Fibroblast of skin of abdomen (primary cell): ENCODE measurements at places on chromosomes 6 and 20.
A peak's percentile ranks its signal among the peaks of the same experiment; 100 is the strongest.

GRCh38 chr20:53708129-53708968 is 114.7 kb upstream of the ZNF217 start:
- DNase-seq: peak; percentile 78

- DNase-seq: peak; percentile 3
Measured at GRCh38 chr6:52454556-52454955, 34.4 kb downstream of the EFHC1 start.

DNA sequence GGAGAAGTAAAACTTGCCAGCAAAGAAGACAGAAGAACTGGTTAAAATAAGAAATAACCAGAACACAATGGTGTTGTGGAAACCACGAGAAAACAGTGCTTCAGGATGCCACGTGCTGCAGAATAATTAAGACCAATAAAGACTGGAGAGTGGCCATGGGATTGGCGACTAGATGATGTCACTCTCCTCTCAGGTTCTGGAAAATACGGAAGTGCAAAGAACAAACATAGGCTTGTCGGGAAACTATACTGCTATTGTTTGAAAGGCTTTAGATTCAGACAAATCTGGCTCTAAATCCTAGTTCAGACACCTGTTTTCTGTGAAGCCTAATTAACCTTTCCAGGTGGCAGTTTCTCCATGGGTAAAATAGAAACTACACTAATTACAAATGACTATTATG is 138.4 kb upstream of the STXBP5 start:
- no peak for DNase-seq

DNA sequence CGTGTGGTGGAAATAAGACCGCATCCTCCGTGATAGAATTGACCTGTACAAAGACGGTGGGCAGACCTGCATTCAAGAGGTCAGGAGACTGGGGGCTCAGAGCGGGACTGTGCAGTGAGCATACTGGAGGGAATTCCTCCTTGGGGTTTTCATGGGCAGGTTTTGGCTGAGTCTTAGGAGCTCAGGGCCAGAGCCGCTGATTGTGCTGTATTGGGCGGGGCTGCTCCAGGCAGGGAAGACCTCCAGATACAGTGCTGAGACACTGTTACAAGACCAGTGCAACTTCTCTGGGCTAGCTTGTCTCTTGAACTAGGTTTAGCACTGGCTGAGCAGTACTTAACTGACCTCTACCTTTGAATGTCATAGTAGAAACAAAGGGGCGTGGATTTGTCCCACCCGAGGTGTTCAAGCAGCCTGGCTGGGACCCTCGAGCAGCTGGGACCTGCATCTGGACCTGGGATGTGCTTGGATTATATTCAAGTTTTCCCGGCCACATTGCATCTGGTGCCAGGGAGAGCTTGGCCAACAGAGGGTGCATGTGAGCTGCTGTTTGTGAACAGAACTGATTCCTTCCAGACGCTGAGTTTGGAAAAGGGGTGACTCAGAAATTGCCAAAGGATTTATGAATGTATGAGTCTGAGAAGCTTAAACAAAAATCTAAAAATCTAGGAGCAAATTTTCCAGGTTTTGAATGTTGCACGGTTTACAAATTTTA is 33.4 kb upstream of the SLC22A1 start:
- DNase-seq: peak; percentile 90

GRCh38 chr20:10790013-10790412 is 116.2 kb upstream of the JAG1 start:
- no peak for DNase-seq

GRCh38 chr6:66578362-66578761 is 871.3 kb upstream of the EYS start:
- no peak for DNase-seq

GRCh38 chr6:169780571-169781091 is 29.2 kb downstream of the ERMARD start:
- DNase-seq: peak; percentile 9

DNA sequence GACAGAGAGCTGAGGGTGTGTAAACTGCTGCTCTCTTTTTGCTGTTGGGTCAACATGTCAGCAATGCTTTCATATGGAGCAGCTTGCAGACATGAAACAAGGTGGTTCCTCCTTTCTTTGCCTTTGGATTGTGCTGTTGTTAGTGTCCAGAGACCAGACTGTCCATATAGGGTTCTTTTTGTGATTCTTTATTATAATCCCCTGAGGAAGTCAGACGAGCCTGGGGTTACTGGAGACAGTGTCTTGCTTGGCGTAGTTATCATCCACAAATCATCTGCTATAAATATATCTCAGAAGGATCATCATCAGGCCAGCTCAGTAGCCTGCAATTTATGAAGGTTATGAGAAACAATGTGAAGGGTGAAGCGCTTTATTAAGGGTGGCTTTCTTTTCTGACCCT is 2.3 kb upstream of the ADGRB3 start:
- DNase-seq: no peak

DNA sequence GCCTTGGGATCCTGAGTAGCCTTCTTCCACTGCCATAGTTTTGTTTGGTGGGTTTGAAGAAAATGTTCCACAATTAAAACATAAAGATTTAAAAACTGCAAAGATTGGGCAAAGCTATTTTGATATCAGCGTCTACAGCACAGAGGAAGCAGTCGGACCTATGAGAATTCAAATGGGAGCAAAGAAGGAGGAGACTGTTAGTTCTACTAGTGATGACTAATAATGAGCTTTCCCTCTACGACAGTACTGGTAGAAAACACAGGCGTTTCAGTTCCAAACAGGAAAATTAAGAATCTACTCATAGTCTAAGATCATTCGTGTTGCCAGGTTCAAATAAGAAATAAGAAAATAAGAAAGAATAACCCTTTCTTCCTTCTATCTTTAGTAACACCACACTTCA is 121.2 kb downstream of the INSM1 start:
- DNase-seq: no peak

GRCh38 chr20:52972965-52973819 is 1.0 kb downstream of the TSHZ2 start:
- no peak for DNase-seq

- DNase-seq: peak; percentile 12
Measured at GRCh38 chr20:4916971-4917881, 84.1 kb downstream of the SLC23A2 start.

DNA sequence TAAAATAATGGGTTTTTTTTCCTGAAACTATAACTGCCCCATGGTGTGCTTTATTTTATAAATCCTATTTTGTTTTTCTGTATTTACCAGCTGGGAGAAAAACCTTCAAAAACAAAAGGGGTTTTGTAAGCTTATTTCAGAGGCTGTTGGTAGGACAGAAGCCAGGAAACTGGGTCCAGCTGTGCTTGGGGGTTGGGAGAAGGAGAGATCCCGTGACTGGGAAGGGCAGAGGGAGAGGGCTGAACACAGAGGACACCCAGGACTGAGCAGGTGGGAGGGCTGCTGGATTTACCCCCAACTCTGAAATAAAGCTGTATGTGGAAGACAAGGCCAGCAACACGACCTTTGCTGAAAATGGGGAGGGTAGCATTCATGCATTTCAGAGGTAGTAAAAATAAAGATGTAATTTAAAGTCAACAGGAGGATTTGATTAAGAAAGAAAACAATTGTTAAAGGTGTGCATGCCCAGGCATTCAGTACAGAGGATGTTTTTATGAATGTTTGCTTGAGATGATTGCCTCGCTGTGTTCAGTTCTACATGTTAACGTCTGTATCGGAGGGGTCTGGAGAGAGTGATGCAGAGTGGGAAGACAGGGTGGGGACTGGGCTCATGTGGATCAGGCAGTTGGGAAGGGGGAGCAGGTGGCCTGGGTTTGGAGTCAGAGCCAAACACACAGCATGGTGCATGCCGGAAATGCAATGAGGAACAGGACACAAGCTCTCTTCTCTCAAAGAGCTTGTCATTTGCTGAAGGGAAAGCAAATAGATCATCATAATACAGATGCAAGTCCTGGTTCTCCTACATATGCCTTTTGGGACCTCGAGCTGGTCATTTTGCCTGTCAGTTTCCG is 21.4 kb downstream of the ARFGEF3 start:
- DNase-seq: no peak

DNA sequence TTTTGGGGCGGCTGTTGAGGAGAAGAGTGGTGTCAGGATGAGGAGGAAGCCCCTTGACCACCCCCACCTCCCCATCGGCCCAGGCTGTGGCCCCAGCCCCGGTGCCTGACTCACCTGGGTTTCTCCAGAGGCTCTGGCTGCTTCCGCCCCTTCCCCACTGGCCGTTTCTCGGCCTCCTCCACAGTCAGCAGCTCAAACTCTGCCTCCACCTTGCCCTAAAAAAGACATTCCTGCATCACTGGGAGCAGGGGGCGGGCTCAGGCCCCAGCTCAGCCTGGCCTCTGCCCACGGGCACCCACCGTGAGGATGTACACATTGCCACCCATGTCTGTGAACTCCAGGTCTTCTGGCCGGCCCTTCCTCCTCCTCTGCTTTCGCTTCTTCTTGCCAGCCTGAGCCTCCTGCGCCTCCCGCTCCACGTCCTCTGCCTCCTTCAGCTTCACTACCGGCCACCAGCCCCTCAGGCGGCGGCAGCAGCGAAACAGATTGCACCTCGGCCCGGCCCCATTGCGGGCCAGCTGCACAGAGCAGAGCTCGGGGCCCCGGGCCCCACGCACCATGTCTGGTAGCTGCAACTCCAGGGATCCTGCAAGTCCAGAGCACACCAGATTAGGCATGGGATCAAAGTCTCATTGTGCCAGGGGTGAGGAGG is 17.3 kb downstream of the ERGIC3 start:
- DNase-seq: no peak

DNA sequence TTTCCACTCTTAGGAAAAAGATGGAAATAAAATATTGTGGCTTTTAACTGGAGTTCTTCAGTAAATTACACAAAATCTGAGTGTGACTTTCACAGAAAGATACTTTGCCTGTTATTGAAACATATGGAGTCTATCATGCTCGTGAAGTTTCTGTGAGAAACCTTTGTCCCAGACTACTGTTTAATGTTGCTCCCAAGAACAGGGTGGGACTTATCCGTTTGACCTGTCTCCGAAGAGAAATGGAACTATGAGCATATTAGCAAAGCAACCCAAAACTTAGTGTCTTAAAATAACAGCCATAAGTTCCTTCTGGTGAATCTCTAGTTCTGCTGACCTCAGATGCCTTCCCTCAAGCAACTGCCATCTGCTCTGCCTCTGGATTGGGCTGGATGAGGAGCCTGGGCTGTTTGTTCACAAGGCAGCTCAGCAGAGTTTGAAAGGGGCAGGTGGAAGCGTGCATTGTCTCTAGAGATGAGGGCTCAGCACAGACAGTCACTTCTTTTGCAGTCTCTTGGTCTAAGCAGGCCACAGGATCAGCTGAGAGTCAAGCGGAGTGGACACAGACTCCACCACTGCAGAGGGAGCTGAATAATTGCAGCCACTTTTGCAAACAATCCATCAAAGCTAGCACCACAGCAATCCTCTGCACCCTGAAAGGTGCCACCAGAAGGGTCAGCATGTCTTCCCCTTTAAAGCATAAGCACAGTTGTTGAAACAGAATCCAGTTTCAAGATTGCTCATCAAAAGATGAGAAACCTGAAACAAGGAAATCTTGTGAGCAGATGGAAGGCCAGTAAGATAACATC is 52.8 kb downstream of the MYB start:
- no peak for DNase-seq

- DNase-seq: peak; percentile 91
Measured at GRCh38 chr6:4316867-4317400, 181.6 kb upstream of the ECI2 start.

GRCh38 chr6:133804265-133804664 is 84.6 kb upstream of the TCF21 start:
- DNase-seq: peak; percentile 47

GRCh38 chr6:56314683-56315523 is 67.5 kb upstream of the COL21A1 start:
- DNase-seq: peak; percentile 31

DNA sequence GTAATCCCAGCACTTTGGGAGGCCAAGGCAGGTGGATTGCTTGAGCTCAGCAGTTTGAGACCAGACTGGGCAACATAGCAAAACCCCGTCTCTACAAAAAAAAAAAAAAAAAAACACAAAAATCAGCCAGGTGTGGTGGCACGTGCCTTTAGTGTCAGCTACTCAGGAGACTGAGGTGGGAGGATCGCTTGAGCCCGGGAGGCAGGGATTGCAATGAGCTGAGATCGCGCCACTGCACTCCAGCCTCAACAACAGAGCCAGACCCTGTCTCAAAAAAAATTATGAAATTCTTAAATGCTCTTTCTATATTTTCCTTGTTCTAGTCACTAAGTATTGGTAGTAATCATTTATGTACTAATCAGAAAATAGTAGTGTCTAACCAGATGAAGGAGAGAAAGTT is 30.6 kb downstream of the SYTL3 start:
- DNase-seq: no peak
